Ureter (tissue), 1 donor: ENCODE measurements at places on chromosomes 4 and X. TPM values are rescaled to one million over a fixed set of nuclear protein-coding genes. Genes with fewer than 3 reads are reported as not detected.

DNA sequence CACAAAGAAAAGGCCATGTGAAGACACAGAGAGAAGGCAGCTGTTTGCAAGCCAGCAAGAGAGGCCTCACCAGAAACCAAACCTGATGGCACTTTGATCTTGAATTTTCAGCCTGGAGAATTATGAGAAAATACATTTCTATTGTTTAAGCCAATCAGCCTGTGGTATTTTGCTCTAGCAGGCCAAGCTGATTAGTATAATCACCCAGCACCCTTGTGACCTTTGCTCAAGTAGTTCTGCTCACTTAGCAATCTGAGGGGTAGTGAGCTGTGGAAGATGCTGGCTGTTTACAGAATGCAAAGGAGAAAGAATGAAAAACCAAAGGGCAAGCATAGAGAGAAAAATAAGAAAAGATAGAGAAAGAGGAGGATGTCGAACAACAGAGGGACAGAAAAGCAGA lies 396.4 kb upstream of the BOD1L1 start:
- no peak for DNase-seq

DNA sequence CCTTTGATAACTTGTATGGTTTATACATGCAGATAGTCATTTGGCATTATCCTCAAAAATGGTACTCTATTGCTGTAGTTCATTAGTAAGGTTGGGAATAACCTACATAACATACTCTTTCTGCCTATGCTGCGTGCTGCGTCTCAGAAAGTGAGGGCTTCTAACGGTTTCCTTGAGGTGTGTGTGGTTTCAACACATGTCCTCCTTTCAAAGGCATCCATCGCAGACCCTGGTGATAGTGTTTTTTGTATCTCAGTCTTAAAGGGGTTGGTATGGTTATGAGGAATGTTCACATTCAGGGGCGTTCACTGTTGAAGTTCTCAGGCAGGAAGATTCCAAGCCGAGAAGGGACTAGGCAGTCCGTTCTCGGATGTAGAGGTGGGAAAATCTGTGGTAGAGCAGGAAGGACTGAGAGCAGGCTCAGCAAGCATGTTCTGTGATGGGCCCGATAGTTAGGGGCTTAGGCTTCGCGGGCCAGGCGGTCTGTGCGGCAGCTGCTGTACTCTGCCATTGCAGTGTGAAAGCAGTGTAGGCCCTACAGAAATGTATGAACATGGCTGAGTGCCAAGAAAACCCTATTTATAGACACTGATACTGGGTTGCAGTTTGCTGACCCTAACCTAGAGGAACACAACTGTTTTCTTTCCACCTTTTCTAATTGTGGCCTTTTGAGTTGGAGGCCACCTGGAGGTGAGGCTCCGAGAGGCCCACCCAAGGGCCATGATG lies 123.2 kb downstream of the GPR143 start:
- no peak for DNase-seq

GRCh38 chr4:181007751-181008150 lies 1235.5 kb upstream of the TENM3 start:
- DNase-seq = no peak

The NXF2B gene
- not detected for total RNA-seq
